Glutamatergic neuron (in vitro differentiated cells): ENCODE measurements at places on chromosomes 6 and 20. TPM values are rescaled to one million over a fixed set of nuclear protein-coding genes. Genes with fewer than 3 reads are reported as not detected.

Gene NRSN1
- total RNA-seq = 5.7 TPM

Gene FOXP4
- total RNA-seq = 27.9 TPM

Gene CD24
- total RNA-seq = 782 TPM

Gene SNAP25
- total RNA-seq = 61.0 TPM

Gene TCP11
- not detected for total RNA-seq

Gene STX11
- not detected for total RNA-seq

Gene OTOR
- not detected for total RNA-seq

Gene OR2B6
- total RNA-seq = not detected

Gene RHAG
- not detected for total RNA-seq

Gene HLA-DMA
- 0.76 TPM for total RNA-seq

Gene PACSIN1
- 0.47 TPM for total RNA-seq

Gene LPA
- total RNA-seq = 1.9 TPM

Gene ACTL10
- total RNA-seq = 1.0 TPM
